OCI-LY7 (cell line): ENCODE measurements at places on chromosomes 16 and 17. TPM values are rescaled to one million over a fixed set of nuclear protein-coding genes. Genes with fewer than 3 reads are reported as not detected.

Gene KRT38
- not detected in 2 replicates for total RNA-seq

Gene KRTAP9-4
- total RNA-seq, result not detected in 2 replicates

Gene GPT2
- total RNA-seq, result 92.2 and 105 TPM in 2 replicates

DNA sequence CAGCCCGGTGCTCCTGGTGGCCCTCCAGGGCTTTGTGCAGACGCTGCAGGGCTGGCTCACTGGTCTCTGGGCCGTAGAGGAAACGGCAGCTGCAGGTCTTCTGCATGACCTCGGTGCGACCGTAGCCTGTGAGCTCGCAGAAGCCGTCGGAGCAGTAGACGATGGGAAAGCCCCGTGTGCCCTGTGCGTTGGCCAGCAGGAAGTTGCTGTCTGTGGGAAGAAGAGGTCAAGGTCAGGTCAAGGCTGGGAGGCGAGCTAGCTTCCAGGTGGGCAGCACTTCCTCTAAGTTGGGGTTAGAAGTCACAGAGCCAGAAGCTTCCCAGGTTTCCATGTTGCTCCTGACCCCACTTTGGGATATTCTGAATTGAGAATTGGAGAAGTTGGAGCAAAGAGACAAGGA lies 2.1 kb downstream of the KCNH4 start:
- peak; percentile 16 for DNase-seq

Gene CAVIN1
- total RNA-seq, result 0.08 TPM in 1 of 2 replicates, not detected in the other

Gene TBX6
- total RNA-seq, result 3.7 and 4.5 TPM in 2 replicates

Gene DLX4
- total RNA-seq, result 0.27 and 1.3 TPM in 2 replicates

Gene OTOP2
- total RNA-seq, result not detected in 2 replicates

GRCh38 chr16:89620406-89620841 lies 7.0 kb downstream of the DPEP1 start:
- no peak for DNase-seq

DNA sequence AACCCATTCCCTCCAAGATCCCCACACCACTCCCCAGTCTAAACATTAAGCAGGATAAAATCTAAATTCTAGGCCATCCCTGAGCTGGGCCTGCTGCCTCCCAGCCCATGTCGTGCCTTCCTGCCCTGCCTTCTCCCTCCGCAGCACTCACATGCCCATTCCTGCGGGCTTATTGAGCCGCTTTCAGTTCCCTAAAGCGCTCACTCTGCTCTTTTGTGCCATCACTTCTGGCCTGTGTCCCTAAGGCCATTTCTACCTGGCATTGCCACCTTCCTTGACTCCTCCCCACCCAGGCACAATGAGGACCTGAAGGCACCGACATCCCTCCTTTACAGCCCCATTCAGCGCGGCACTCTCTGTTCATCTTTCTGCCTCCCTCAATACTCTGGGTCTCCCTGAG lies 13.0 kb upstream of the RAB5C start:
- DNase-seq, result no peak

DNA sequence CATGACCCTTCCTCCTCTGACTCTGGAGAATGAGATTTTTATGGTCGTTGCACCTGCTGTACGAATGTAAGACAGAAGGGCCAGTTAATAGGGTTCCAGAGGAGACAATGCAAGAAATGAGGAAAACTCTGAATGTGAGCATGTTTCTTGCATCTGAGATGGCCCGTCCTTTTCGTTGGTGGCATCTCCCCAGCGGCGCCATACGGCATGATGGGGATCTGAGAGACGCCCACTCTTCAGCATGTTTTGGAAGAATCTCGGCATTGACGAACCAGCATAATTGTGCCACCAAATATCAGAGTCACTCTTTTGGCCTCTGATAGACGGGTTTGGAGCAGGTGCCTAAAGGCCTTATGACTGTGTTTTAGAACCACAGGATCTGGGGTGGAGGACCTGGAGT lies 126.5 kb upstream of the RCVRN start:
- DNase-seq, result no peak

Gene MARCHF10
- not detected in 2 replicates for total RNA-seq

- peak; percentile 43 for DNase-seq
These were observed 30.1 kb downstream of the VAC14 start for GRCh38 chr16:70770626-70771552.

DNA sequence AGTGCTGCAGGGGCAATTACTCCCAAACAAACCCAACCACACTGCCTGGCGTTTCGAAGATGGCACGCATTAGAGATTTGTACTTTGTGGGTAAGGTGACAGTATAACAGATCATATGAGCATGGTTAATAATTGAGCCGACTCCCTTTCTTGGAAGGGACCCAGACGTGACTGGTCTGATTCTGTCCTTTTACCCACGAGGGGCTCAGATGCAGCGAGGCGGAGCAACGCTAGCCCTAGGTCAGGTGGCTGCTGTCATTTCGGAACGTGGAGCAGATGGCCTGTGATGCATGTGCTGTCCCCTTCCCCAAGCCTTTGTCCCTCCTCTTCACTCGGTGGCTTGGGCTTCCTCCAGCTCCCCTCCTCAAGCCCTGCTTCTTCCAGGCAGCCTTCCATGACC lies 84.2 kb downstream of the SNX29 start:
- no peak for DNase-seq

Gene TBX2
- total RNA-seq, result not detected in 2 replicates
